Ureter (tissue), 1 donor: ENCODE measurements at places on chromosomes 7 and 10. TPM values are rescaled to one million over a fixed set of nuclear protein-coding genes. Genes with fewer than 3 reads are reported as not detected.

DNA sequence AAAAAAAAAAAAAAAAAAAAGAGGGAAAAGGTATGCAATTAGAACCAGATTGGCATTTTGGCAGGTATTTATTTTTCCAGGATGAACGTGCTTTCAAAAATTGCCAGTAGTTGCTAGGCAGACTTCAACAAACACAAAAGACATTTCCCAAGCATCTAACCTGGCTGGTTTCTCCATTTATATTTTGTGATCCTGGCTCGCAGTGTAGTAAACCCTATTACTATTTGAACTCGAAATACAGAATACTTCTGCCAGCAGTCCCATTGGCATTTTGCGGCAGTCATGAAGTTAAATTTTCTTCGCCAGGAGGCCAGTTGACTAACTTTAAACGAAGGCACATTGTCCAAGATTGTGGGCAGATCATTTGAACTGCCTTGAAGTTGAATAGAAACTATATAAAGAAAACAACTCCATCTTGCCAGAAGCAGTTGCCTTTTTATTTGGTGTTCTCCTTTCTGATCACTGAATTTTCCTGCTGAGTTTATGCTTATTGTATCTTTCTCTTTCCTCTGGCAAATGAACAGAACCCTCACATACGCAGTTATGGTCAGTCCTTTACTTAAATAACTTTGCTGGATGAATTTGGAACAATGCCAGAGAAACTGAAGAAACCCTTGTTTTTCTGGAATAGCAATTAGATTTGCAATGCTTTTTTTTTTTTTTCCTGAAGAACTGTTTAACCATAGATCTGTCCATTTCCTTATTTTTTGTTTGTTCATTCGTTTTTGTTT lies 132.9 kb downstream of the BICC1 start:
- DNase-seq: no peak

DNA sequence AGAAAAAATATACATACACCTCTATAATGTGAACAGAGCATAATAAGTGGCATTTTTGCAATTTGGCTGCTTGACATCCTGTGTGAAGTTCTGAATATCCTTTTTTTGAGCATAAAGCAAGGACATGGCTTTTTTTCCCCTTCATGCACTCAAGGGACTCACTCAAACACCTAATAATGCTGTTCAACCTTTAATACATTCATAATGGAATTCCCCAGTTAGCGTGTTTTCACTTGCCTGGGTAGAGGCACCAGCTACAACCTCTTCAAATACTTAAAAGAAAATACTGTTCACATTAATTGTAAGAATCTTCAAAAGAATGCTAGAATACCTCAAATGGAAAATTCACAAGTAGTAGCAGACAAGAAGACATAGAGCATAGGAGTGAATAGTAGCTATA lies 316.8 kb downstream of the PCDH15 start:
- DNase-seq: no peak

- DNase-seq: no peak
Measured at GRCh38 chr10:24012249-24012803, 196.6 kb upstream of the KIAA1217 start.

DNA sequence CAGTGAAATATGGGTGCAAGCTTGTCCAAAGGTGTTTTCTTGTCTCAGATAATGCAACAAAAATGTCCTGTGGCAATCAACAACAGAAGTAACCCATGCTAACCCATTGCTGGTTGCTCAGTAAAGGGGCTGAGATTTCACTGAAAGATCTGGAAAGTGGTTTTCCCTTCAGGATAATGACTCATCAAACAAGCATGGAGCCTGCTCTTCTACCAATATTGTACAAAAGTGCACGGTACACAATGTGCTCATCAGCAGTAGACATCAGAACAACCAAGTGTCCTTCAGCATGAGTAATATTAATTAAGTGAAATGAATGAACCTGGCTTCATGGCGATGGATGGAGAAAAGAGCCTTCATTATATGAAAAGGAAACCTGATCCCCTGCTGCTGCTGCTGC lies 287.1 kb upstream of the NEBL start:
- no peak for DNase-seq

DNA sequence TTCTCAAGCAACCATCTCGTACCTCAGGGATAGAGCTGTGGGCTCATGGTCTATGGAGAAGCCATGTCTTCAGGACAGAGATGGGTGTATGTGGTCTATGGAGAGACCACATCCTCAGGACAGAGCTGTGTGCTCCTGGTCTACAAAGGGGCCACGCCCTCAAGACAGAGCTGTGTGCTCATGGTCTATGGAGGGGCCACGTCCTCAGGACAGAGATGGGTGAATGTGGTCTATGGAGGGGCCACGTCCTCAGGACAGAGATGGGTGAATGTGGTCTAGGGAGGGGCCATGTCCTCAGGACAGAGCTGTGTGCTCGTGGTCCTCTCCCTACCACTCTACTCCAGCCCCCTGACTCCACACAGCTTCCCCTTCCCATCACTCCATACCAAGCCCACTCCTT lies 117.8 kb downstream of the WDR37 start:
- no peak for DNase-seq

DNA sequence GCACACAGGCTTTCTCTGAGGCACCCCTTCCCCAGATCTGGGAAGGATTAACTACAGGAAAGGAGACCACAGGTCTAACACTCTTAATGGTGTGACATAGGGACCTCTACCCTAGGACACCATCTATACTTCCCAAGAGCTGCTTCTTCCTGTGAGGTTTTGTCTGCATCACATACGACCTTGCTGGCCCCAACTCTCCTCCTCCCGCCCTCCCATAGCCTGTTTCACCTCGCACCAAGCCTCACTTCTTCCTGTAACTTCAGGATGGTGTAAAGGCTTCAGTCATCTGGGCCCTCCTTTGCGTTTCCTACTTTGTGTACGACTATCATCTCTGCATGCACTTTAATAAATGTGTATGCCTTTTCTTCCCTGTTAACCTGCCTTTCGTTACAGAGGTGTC lies 274.3 kb downstream of the KLF6 start:
- DNase-seq: no peak

GRCh38 chr10:97844678-97845077 lies 5.0 kb upstream of the GOLGA7B start:
- DNase-seq: no peak

GRCh38 chr7:47034180-47034579 lies 547.7 kb downstream of the TNS3 start:
- DNase-seq: no peak

GRCh38 chr10:86524225-86524962 lies 2.8 kb upstream of the WAPL start:
- DNase-seq: no peak

DNA sequence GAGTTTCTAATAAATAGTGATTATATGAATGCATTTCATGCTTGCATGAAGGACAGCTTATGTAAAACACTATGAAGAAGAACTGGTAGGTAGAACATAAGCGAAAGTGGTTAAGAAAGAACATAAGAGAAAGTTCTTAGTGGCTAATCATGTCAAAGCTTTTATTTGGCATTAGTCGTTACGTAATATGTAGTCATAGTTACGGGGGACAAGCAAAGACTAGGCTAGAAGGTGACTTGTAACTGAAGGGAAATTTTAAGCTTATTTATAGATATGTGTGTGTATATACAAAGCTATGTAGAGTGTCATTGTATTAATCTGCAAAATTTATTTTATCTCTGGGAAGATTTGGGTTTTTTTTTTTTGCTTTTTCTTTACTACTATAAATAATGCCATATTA lies 36.9 kb downstream of the CAPZA2 start:
- DNase-seq: no peak

GRCh38 chr10:44911081-44911540 lies at the start of gene TMEM72:
Gene TMEM72 (plus strand): TSS chr10:44911337. CDS start chr10:44911513, 176 bp downstream.
- no peak for DNase-seq

GRCh38 chr10:970311-971149 lies 17.7 kb upstream of the GTPBP4 start:
- no peak for DNase-seq

GRCh38 chr7:138358850-138359341 lies 101.2 kb upstream of the TRIM24 start:
- DNase-seq: no peak

DNA sequence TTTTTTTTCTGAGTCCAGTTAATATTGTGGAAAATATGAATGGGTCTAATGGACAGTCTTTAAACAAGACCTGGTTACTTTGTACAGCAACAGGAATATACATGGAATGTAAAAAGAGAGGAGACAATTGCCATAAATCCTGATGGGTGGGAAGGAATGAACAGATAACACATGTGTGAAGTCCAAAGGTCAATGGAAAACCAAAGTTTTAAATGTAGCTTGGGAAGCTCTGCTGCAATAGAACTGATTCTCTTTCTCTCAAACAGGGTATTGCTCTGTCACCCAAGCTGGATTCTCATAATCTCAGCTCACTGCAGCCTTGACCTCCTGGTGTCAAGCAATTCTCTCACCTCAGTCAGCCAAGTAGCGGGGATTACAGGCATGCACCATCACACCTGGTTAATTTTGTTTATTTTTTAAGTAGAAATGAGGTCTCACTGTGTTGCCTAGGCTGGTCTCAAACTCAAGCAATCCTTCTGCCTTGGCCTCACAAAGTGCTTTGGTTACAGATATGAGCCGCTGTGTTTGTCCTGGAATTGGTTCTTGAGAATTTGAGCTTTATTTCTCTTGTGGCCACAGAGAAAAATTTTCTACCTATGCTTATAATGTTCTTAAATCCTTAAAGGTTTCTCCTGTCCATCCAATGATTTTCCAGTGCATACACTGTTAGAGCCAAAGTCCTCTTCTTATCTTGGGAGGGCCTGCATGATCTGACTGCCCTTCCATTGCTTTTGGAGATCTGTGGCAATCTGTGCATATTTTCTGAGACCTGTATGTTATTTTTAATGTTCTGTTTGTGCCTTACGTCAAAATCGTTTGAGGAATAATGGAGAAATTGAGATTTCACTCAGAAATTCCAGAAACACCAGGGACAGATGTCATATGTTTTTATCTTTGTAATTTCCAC lies 30.7 kb upstream of the ZNF92 start:
- DNase-seq: no peak

DNA sequence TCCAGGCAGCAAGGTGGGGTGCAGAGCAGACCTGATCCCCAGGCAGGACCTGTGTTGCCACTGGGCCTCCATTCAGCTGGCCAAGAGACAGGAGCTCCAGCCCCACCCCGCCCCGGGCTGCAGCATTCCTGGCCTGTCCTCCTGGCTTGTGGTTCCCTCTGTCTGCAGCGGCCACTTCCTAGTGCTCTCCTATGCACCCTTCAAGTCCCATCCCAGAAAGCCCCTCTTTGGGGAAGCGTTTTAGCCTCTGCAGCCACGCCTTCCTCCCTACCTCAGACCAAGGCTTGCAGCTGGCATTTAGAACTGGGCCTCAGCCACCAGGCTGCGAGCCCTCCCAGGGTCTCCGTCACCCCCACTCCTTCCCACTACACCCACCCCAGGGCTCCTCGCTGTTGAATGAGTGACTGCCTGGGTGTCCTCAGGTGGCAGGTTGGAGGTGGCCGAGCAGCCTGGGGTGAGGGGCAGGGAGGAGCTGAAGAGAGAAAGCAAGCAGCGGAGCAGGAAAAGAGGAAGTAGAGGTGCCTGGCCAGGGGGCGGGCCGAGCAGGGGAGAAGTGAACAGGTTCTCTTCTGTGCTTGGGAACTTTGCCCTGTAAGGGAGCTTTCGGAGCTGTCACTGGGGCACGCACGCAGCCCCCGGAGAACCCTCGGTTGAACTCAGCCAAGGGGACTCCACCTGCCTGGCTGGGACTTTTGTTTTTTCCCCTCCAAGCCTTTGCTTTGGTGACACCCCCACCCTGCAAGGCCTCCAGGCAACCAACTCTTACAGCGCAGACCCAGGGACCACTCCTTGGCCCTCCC lies 109.1 kb upstream of the TNRC18 start:
- peak; percentile 86 for DNase-seq

DNA sequence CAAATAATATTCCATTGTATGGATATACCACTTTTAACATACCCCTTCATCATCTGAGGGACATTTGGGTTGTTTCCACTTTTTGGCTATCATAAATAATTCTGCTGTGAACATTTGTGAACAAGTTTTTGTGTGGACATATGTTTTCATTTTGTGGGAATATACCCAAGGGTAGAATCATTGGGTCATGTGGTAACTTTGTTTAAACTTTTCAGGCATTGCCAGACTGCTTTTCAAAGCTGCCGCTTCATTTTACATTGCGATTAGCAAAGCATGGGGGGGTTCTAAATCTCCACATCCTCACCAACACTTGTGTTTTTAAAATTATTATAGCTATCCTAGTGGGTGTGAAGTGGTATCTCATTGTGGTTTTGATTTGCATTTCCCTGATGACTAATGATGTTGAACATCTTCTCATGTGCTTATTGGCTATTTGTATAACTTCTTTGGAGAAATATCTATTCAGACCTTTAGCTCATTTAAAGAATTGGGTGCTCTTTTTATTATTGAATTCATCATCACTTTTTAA lies 8.4 kb upstream of the HHEX start:
- DNase-seq: no peak

GRCh38 chr7:135328526-135328925 lies 94.9 kb downstream of the STRA8 start:
- DNase-seq: no peak

GRCh38 chr7:117072620-117073118 lies 119.4 kb downstream of the ST7 start:
- no peak for DNase-seq

DNA sequence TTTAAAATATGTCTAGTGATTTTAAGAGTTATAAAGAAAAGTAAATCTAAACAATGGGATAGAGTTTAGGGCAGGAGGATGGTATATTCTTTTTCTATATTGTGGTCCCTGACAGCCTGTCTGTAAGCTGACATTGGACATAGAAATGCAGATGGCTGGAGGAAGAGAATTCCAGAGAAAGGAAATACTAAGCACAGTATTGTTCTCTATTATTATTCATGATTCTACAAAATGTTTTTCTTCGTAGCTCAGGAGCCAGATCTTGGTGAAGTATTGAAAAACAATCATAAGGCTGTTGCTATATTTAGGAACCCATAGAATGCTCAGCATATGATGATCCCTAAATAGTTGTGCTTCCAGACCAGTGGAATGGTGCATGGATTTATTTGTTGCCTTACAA lies 117.0 kb upstream of the FAM3C start:
- no peak for DNase-seq

- no peak for DNase-seq
Measured at GRCh38 chr7:49800031-49800430, 26.6 kb downstream of the VWC2 start.

DNA sequence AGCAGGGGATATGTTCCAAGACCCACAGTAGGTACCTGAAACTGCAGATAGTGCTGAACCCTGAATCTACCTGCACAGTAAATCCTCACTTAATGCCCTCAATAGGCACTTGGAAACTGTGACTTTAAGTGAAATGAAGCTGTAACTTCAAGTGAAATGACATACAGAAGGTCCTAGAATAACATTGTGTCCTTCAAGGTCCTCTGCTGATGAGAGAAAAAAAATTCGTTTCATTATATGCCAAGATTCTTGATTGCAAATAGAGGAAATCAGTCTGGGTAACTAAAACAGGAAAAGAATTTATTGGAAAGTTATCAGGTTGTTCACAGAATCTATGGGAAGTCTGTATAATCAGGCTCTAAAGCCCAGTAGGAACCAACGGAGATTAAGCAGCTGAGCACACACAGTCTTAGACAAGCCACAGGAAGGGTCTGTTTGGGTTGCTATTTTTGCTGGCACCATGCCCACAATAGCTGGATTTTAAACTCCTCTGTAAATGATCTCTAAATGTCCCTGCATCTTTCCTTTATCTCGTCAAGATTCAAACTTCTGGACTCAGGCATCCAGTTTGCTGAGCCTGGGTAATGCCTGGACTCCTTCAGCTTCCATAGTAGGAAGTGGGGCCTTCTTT lies 57.5 kb downstream of the EXOC4 start:
- no peak for DNase-seq

Gene OR9A2
- not detected for total RNA-seq

Gene GPR26
- not detected for total RNA-seq

Gene SPACDR
- not detected for total RNA-seq

Gene TSPAN13
- 50.2 TPM for total RNA-seq

Gene ZNF804B
- not detected for total RNA-seq

Gene EMX2
- total RNA-seq: 46.1 TPM

Gene TMEM236
- 0.49 TPM for total RNA-seq
